HT1080 (cell line): ENCODE measurements at places on chromosomes 4 and X. TPM values are rescaled to one million over a fixed set of nuclear protein-coding genes. Genes with fewer than 3 reads are reported as not detected.
A peak's percentile ranks its signal among the peaks of the same experiment; 100 is the strongest.

GRCh38 chr4:139243448-139244365 lies 36.3 kb downstream of the MGARP start:
- DNase-seq = peak; percentile 96

DNA sequence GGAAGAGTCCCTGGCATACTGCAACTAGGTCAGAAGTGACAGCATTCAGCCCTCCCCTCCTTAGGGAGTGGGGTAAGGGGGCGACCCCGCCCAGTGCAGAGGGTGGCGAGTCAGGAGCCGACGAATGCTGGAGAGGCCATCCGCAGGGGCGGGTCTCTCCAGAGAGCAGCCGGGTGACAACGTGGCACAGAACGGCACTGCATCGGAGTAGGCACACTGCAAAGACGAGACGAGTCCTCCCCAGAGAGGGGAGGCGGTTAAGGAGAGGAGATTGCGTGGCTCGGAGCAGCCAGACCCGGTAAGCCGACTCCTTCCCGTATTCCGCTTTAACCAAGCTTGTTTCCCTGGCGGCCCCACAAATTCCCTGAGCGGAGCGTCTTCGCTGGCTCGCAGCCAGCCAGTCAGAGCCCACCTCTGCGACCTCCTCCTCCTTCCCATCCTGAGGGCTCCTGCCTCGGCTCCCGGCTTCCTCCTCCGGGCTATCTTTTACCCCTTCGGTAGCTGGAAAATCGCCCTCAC lies 54.9 kb downstream of the LINC00632 start:
- DNase-seq = no peak

DNA sequence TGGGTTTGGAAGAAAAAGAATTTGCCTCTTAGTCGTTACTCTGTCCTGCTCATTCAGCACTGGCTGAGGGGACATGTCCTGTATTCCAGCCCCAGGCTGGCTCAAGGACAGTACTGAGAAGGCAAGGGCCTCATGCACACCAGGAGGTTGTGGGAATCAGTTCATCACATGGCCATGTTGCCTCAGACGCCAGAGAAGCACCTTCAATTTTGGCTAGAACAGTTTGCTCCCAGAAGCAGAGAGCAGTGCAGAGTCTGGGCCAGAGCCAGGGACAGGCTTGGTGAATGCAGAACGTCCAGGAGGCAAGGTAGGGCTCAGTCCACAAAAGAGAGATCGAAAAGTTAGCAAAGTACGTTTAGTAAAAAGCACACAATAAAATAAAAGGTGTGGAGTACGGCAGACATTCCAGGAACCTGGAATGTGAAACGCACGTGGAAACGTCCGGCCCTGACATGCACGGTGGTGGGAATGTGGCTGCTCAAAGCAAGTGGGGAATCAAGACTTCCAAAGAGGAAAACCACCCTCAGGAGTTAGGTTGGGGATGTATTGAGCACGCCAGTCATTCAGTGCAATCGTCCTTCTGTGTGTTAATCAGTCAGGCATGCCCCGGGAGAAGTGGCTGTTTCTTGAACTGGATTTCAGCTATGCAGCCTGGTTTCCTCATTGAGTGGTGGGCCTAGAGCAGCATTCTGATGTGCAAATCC lies 1.2 kb upstream of the SLC2A9 start:
- DNase-seq = no peak

DNA sequence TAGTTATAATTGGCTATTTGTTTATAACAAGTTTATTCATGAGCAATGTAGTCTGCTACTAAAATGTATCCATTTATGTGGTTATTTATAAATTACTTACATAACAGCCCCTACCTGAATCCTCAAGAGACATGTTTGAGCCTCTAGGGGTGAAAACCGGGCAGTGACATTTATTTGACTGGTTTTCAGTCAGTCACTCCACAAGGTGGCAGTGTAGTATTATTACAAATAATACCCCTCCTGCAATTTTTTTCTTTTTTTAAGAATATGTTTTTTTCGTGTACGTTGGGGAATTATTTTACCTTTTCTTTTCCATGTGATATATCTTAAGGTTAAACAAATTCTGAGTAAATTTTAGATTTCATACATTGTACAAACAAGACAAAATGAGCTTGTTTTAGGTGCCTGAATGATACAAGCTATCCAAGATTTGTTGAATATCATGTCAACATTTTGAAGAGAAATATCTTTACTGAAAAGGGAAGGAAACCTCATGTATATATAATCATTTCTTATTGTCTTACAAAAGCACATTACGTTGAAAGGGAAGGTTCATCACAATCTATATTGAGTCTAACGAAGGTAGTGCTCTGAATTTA lies 598.7 kb upstream of the TECRL start:
- peak; percentile 58 for DNase-seq

The EIF1AX gene
- 47.3 and 57.4 TPM in 2 replicates for total RNA-seq
